Kasumi-1 (cell line): ENCODE measurements at places on chromosomes 3 and 15.
A peak's percentile ranks its signal among the peaks of the same experiment; 100 is the strongest.

DNA sequence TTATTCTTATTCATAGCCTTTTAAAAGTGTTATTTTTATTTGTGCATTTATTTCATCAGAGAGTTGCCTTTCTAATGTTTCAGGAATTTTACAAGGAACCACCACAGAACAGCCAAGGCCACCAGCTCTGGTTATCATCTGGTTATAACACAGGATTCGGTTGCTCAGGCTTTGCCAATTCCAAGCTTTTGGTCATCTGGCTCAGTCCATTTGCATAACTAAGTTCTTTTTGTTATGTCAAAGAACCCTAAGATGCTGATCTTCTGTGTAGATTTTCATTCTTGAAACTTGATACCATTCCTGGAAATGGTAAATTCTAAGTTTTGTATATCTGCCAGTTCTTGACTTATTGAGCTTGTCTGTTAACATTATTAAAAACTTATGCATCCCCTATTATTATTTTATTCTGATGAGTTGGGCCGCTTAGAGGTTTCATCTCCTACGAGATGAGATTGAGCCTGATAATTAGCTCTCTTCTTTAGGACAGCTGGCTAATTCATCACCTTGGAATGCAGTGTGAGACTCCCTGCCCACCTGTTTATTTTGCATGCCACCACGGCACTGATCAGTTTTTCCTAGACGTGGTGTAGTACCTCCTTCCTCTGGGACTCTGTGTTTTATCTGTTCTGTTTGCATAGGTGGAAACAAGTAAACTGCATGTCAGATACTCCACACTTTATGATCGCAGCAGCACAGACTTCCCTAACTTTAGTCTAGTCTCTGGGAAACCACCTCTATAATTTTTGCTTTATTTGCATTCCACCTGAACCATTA lies 264.8 kb downstream of the SLCO3A1 start:
- DNase-seq: no peak

GRCh38 chr3:16059081-16059537 lies 115.4 kb upstream of the GALNT15 start:
- no peak for DNase-seq

DNA sequence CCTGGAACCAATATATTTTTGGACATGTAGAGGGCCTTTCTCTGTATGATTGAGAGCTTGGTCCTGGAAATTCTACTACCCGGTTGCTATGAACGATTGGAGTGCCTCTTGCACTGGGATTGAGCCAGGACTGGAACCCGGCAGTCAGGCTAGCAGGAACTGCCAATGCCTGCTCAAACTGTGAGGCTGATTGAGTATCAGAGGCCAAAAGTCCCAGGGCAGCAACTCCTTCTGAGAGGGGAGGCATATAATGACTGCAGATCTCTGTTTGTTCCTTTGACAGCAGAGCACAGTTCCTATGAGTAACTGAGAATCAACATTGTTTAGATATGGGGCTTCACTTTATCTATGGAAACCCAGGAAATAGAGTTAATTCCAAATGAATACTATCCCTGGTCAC lies 12.9 kb downstream of the IQCH start:
- no peak for DNase-seq

DNA sequence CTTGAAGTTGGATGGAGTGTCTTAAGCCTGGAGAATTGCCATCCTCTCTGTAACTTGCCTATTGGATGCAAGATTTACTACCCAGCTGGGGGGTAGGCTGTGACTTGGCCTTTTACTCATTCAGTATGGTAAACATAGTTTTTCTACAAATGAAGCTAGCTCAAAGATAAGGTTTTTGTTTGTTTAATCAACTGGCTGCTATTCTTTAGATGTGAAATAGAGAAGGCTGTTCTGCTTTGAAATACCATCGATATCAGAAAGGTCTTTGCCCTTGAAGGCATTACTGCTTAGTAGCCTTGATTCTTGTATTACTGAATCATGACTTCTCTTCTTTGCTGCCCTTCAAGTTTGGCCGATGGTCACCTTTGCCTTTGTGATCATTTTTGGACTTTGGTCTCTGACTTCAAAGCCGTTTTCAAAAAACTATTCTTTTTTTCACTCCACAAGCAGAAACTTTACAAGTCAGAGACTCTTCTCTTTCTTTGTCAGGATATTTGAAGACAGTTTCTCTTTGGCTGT lies 83.1 kb downstream of the GAP43 start:
- no peak for DNase-seq

- no peak for DNase-seq
Measured at GRCh38 chr3:154786724-154787123, 293.4 kb upstream of the MME start.

DNA sequence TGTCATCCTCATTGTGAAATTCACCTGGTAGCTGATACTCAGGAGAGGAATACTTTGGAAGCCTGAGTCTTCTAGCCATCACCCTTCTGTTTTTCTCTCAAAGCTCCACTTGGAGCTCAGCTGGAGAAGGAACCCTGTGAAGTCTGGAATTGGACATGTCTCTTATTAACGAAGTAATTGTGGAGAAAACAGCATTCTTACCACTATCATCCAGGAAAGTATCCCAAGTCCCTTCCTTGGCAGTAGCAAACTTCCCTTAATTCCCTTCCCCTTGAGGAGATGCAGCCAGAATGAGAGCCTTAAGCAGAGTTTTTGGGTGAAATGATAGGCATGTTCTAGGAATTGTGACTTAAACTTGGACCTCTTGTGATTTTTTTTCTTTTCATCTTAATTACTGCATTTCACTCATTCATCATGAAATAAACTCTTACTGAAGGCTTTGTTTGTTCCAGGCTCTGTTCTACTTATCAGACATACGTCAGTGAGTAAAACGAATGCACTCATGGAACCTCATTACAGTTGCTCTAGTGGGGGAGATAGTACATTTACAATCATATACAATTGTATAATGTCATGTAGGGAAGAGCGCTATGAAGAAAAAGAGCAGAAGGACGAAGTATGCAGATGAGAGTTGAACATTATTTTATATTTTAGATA lies 30.5 kb upstream of the TCF12 start:
- DNase-seq: no peak

GRCh38 chr3:161852744-161853143 lies 356.1 kb downstream of the OTOL1 start:
- no peak for DNase-seq

GRCh38 chr3:166473501-166473900 lies 636.3 kb upstream of the BCHE start:
- DNase-seq: no peak

DNA sequence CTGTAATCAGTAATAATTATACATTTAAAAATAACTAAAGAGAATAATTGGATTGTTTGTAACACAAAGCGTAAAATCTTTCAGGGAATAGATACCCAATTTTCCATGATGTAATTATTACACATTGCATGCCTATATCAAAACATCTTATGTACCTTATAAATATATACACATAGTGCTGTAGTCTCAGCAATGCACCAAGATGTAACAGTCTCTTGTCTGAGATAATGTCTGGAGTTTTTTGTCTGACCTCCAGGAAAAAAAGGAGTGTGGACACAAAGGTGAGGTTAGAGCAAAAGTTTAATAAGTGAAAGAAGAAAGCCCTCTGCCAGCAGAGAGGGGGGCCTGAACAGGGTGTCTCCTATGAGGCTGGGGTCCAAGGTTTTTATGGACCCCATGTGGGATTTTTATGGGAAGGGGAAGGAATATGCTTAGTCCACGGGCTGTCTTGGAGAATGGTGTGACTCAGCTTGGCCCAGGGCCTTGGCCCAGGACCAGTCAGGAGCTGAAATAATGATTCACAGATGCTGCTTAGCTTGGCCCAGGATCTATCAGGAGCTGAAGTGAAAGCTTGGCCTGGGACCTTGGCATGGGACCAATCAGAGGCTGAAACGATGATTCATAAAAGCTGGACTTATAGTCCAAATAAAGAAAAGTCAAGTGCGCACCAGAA lies 545.0 kb downstream of the ZPLD1 start:
- DNase-seq: no peak

DNA sequence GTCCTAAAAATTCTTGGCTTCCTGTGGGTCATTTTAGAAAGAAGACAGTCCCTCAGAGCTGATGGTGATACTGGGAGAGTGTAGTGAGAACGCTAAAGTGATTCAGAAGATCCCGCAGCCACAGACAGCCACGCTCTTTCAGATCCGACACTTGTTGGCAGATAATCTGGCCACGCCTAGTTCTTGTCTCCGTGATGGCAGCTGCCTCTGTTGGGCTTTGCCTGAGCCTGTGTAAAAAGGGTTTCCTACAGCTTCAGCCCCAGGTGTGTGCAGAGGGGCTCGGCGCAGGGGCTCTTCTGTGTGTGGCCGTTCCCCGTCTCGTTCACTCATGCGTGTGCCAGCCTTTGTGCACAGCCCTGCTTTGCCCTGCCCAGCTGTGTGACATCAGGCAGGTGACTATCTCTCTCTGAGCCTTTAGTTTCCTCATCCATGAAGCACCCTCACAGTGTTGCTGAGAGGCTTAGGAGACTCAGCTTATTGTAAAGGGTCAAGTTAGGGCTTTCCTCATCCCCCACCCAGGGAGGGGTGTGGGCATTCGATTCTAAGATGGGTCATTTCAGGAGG lies 6.3 kb downstream of the IRAK2 start:
- DNase-seq: no peak

GRCh38 chr15:62821384-62822131 lies 221.0 kb upstream of the TPM1 start:
- no peak for DNase-seq

- DNase-seq: peak; percentile 48
Measured at GRCh38 chr3:148957586-148957985, 33.8 kb upstream of the GYG1 start.

- DNase-seq: no peak
Measured at GRCh38 chr3:70988111-70988510, 595.4 kb downstream of the FOXP1 start.

DNA sequence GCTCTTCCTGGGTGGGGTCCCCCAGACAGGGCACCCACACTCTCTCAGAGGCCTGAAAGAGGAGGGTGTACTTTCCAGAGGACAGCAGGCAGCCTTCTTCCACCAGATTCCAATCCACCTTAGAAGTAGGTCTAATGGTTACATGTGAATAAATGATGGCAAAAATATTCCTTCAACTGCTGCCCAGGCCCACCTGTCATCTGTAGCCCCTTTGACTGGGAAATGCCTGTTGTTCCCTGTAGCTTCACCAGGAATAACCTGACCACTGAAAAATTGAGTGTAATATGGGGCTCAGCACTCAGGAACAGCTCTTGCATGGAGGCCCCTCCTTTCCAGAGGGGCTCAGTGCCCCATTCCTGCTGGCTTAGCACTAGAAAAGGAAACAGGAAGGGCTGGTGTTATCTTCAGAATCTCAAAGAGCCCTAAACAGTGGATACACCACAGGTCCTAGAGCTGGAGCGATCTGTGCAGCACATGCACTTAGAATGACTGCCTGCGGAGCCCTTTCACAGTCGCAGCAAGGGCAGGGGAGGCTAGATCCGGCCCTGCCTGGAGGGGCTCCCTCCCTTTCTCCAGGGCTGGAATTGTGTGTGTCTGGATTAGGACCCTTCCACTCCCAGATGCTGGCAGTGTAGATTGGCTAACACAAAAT lies 32.1 kb downstream of the SLC22A14 start:
- DNase-seq: peak; percentile 71

DNA sequence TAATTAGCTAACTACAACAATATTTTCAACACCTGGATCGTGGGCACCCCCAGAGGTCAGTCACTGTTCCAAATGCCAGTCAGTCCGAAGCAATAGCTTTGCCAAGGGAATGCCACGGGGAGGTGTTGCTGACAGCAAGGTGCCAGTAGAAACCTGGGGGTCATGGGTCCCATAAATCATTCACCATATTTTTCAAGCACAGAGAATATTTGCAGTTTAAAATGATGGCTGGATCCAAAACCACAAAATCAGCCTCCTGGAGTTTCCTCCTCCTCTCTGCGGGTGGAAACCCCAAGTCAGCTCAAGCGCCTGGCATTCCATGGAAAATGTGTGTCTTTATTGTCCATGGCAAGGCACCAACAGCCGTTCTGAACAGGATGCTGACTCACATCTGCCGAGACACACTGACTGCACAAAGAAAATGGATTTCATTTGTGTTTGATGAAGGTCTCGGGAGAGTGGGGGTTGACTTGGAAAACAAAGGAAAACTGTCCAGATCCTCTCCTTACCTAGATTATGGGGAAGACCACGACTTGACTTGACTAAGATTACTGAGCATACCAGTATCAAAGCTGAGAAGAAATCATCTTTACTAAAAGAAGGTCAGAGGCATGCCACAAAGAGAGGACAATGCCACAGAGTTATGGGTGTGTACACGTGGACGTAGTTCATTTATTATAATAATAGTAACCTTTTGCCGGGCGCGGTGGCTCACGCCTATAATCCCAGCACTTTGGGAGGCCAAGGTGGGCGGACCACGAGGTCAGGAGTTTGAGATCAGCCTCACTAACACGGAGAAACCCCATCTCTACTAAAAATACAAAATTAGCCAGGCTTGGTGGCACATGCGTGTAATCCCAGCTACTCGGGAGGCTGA lies 26.4 kb downstream of the ANXA2 start:
- peak; percentile 24 for DNase-seq

DNA sequence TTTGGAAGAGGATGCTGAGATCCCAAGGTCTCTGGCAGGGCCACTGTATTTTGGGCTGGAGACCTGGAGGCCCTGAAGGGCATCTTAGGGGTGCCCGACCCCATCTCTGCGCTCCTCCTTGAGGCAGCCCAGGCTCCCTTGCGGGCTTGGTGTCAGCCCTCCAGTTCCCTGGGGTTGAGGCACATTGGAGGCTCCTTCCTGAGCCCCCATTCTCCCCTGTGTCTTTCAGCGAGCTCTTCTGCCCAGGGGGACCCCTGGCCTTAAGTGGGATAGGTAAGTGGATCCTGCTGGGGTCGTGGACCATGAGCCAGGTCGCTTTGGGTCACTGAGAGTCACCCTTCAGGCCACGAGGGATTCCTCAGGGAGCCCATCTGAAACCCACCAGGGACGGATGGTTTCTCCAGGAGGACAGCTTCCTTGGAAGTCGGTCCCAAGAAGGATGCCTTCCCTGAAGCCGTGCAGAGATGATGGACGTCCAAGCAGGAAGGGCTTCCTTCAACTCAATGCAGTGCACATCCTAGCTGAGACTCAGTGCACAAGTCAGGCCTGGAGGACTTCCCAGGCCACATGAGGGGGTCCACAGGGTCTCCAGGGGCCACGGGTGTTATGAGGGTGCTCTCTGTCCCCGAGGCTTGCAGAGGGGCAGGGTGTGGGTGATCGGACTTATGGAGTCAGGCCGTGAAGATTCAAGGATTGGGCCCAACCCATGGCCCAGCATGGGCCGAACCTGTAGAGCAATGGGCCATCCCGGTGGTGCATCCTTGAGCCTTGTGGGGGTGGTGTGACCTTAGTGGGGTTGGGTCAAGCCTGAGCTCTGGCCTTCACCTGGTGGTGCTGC lies 224.3 kb downstream of the SNRPN start:
- no peak for DNase-seq

DNA sequence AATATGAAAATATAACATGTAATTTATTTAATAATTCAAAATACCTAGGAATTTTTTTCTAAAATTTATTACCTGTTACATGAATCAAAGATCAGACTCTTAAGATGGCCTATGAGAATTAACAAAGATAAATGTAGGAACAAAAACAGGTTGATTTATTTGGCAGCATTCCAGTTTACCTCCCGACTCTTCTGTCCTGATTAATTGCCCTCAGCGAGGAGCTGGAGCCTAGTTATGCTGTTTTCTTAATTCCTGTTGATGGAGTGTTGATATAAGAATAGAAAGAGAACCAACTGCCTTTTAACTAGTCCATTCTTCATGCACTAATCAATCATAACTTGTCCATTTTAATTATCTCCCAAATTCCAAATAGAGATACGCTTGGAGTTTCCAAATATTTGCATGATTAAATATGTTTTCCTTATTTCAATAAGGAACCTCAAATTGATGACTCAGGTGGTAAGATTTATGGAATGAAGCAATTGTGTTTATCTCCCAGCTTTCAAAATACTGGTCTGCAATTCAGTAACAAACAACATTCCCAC lies 10.6 kb upstream of the CPB1 start:
- no peak for DNase-seq
